ENCODE measurements at places on chromosomes 13 and 19.

DNA sequence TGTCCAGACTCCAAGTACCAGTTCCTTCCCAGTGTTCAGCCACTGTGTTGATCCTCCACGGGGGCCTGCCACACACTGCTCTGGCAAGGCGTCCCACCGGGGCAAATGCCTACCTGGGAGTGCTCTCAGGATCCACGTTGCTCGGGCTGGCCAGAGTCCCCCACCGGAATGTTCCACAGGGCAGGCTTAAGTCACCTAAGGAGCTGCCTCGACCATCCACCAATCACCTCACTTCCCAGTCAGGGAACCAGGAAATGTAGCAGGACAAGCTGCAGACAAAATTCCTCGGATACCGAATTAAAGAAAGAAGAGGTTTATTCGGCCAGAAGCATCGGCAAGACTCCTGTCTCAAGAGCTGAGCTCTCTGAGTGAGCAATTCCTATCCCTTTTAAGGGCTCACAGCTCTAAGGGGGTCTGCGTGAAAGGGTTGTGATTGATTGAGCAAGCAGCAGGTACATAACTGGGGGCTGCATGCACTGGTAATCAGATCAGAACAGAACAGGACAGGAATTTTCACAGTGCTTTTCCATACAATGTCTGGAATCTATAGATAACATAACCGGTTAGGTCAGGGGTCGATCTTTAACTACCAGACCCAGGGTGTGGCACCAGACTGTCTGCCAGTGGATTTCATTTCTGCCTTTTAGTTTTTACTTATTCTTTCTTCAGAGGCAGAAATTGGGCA lies 56.9 kb upstream of the EDNRB start:
- no peak for DNase-seq

- no peak for DNase-seq
These were observed 40.7 kb upstream of the TNFSF11 start for GRCh38 chr13:42533336-42533591.

GRCh38 chr19:4977299-4978174 lies 8.6 kb downstream of the KDM4B start:
- DNase-seq = peak; percentile 94

GRCh38 chr13:44778761-44779484 lies 202.8 kb upstream of the TSC22D1 start:
- DNase-seq = no peak

DNA sequence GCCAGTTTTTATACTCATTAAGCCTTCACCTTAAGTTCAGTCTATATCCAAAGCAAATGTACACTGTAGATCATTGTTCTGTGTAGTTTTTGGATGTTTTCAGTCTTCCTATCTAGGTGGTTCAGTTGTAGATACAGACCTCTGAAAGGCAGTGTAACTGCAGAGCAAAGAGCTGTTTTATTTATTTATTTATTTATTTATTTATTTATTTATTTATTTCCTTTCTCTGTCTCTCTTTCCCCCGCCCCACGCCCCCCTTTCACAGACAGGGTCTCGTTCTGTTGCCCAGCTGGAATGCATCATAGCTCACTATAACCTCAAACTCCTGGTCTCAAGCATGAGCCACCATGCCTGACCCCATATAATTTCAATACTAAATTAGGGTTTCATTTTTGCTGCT lies 281.8 kb upstream of the KLHL1 start:
- DNase-seq = no peak

DNA sequence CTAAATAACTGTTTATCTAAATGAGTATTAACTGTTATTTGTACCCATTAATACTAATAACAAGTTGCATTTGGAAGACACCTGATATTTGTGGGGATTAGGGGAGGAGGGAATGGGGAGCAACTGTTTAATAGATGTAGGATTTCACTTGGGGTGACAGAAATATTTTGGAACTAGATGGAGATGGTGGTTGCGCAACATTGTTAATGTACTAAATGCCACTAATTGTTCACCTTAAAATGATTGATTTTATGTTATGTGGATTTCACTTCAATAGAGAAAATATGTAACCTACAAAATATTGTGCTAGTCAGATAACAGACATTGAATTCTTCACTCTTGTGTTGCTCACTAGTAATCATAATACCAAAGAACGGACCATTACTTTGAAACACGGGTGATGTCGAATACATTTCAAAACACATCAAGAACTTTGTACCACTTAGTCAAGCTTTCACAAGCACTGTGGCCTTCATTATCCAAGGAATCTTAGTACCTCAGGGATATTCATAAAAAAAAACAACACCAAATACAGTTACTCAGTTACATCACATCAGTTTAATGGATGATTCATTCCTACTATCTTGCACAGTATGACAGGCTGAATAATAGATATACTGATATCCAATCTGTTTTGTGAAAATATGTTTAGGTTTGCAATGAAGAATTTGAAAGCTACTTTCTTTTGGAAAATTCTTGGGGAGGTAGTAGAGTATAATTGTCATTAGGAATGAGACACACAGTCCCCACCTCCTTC lies 721.8 kb downstream of the PCDH9 start:
- DNase-seq = no peak

- no peak for DNase-seq
These were observed 73.4 kb upstream of the POMP start for GRCh38 chr13:28585561-28585960.

Measured in AG10803 (cell line).